Upper lobe of left lung (tissue), 6 donors: ENCODE measurements at places on chromosomes 12 and 14. TPM values are rescaled to one million over a fixed set of nuclear protein-coding genes. Genes with fewer than 3 reads are reported as not detected.

DNA sequence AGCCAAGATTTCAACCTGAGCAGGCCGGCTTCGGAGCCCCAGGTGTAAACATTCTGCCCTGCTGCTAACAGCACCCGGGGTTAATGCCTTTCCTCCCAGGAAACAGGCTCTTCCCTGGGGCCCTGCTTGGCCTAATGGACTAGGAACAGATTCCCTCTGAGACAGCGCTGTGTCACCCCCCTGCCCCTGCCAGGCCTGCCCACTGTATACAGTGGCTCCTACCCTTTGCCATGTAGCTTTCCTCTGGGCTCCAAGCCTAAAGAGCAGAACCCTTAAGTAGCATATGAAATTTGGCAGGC is 28.3 kb upstream of the BCDIN3D start:
- H3K36me3 ChIP-seq: no peaks in the 10 kb centered on the region
- H3K4me3 ChIP-seq: no peak overlapping the region
- H3K27me3 ChIP-seq: no peaks in the 10 kb centered on the region
- H3K4me1 ChIP-seq: peaks cover 28% of the 10 kb centered on the region
- H3K27ac ChIP-seq: no peak overlapping the region

DNA sequence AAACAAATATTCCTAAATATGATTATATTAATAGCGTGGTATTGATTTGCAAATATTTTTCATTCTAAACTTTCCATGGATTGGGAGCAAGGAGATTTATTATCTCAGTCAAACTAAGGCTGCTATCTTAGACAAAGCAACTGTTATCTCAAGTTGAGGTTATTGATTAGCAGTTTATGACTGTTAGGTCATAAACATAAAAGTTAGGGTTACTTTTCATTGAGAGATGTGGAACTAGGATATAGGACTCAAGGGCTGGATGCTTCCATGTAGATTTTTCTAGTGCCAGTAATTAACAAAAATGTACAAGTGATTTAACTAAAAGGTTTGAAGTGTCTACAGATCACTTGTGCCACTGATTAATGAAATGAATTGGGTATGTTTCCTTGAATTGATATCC is 19.1 kb downstream of the SCFD1 start:
- no peaks in the 10 kb centered on the region for H3K27me3 ChIP-seq
- no peak overlapping the region for H3K27ac ChIP-seq
- peaks cover 19% of the 10 kb centered on the region for H3K36me3 ChIP-seq
- H3K4me1 ChIP-seq: no peaks in the 10 kb centered on the region

GRCh38 chr12:109301643-109302168 is 7.4 kb downstream of the FOXN4 start:
- H3K4me1 ChIP-seq: no peaks in the 10 kb centered on the region
- no peak for DNase-seq
- H3K4me3 ChIP-seq: no peak overlapping the region
- no peaks in the 10 kb centered on the region for H3K36me3 ChIP-seq
- no peak overlapping the region for H3K27ac ChIP-seq
- H3K27me3 ChIP-seq: no peaks in the 10 kb centered on the region

GRCh38 chr12:130016194-130016593 is 112.4 kb upstream of the TMEM132D start:
- H3K4me1 ChIP-seq: no peaks in the 10 kb centered on the region
- no peaks in the 10 kb centered on the region for H3K36me3 ChIP-seq
- no peak for DNase-seq
- H3K27me3 ChIP-seq: no peaks in the 10 kb centered on the region
- no peak overlapping the region for H3K4me3 ChIP-seq

DNA sequence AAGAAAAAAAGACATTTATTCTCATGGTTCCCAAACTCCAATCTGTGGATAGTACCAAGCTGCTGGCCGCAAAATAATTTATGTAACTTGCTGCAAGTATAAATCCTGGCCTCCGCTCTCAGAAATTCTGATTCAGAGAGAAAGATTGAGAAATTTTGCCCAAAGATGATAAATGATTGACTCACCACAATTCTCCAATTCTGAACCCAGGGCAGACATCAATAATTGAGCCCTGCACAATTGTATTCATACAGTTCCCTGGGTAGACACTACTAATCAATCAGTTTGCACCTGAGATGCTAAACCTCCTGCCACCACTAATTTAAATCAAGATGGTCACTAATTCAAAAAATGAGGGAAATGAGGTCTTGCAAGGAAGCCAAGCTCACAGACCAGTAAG is 38.2 kb downstream of the TRPV4 start:
- no peak for DNase-seq
- H3K27me3 ChIP-seq: no peaks in the 10 kb centered on the region
- no peaks in the 10 kb centered on the region for H3K36me3 ChIP-seq
- no peaks in the 10 kb centered on the region for H3K4me1 ChIP-seq
- no peak overlapping the region for H3K4me3 ChIP-seq

Gene SERPINA12
- not detected for total RNA-seq

Gene DTD2
- 15.6 TPM for total RNA-seq
